ENCODE measurements at places on chromosomes 13 and 19.

- peak; percentile 44 for DNase-seq
Measured at GRCh38 chr13:57739089-57739488, 107.5 kb downstream of the PCDH17 start.

- DNase-seq = no peak
Measured at GRCh38 chr19:50741179-50741933, 18.2 kb downstream of the CLEC11A start.

DNA sequence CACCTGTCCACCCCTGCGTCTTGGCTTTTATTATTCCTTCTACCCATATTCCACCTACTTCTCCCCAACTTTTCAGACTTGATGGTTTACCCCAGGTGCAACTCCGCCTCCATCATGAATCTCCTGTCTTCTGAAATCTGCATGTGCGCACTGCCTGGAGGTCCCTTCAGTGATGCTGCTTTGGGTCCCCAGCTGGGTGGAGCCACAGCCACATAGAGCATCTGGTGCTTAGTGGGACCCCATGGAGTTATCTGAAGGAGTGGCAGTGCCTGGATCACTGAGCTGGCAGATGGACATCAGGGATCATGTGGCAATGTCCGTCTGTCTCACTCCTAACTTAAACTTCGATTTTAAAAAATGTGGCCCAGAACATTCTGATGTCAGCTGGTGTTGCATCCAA is 13.5 kb downstream of the ZNF536 start:
- no peak for DNase-seq

DNA sequence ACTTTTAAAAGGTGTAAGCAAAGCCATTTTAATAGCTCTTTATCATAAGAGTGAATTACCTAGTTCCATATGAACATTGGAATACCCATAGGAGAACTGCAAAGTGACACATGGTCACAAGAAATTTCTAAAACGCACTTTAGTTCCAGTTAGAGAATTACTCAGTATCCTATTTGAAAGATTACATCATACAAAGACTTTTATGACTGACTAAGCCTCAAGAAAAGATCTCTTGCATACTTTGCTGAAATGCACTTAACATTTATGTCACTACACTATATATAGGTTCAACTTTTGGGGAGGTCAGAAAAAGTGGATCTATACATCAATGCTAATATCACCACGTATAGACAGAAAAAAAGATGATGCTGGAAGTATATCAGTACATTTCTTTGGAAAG is 7.1 kb downstream of the PCDH9 start:
- no peak for DNase-seq

DNA sequence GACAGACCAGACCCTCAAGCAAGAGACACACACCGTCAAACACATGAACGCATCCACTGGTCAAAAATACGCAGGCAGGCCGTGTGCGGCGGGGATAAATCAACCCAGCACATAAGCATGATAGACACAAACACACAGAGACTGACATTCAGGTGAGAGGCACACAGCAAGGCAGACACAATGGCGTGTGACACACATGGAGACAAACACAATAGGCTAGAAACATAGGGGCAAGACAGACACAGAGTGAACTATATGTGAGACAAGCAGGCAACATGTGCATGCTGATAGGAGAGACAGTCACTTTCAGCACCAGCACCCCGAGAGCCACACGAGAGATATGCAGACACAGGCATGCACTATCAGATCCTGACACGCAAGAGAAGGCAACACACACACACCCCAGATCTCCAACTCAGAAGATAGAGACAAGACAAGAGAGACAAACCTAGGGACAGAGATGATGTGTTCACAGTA is 6.9 kb upstream of the JUNB start:
- no peak for DNase-seq

- no peak for DNase-seq
Measured at GRCh38 chr19:1248139-1248785, at the start of gene MIDN. TSS of gene MIDN (plus strand) at chr19:1248583. CDS start at chr19:1250297, 1,714 bp downstream.

DNA sequence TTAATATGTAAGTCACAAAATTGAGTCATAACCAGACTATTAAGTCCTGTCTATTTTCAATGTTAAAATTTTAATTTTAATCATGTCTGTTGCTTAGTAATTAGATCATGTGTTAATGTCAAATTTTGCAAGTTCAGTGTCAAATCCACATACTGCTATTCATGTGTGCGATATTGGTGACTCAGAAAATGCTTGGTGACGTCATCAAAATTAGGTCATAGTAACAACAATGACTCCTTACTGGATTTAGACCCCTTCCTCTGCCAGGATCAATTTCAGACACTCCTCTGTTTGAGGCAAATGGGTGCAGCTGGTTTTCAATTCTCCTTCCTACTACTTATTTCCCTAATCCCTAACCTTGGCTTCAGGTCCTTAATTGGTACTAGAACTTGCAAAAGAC is 1394.3 kb upstream of the SLC10A2 start:
- DNase-seq = no peak

DNA sequence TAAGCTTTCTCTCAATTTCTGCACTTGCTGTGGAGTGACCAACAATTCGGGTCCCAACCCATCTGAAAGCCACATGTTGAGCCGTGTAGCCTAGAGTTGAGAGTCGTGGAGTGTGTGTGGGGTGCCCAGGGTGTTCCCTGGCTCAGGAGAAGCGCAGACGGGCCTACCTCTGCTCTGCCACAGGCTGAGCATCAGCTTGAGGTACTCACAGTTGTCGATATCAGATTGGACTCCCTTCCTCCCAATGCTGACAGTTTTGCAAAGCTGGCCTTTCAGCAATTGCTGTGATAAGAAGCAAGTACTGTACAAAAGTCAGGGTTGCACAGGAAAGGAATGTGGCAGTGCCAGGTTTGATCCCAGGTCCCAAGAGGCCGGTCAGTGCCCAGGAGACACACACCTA is 133.4 kb upstream of the SPACA7 start:
- no peak for DNase-seq

GRCh38 chr13:28014301-28014700 is 25.8 kb upstream of the URAD start:
- no peak for DNase-seq

- DNase-seq = no peak
Measured at GRCh38 chr19:2475018-2475701, 767 bp upstream of the GADD45B start.

DNA sequence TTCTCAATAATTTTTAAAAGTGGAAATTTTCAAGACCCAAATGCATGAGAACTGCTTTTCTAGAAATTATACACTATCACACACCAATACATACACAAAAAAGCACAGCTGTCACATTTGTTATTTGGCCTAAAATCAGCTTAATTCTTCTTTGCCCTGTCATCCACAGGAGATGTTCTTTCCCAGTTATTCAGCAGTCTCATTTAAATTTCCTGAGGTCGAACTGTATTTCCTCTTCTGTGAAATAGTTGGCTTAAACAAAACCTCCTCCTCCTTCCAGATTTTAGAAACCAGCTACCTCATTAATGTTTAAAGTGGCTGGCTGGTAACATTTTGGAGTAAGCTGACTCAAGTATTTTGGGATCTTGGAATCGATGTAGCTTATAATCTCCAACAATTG is 39.1 kb downstream of the SMAD9 start:
- no peak for DNase-seq

- DNase-seq = no peak
Measured at GRCh38 chr13:32125221-32125689, 93.7 kb downstream of the FRY start.

- DNase-seq = no peak
Measured at GRCh38 chr13:47553329-47553977, 447.6 kb downstream of the SUCLA2 start.

- no peak for DNase-seq
Measured at GRCh38 chr13:31367410-31367809, 167.6 kb downstream of the B3GLCT start.

GRCh38 chr13:50731400-50731799 is 112.1 kb downstream of the DLEU7 start:
- no peak for DNase-seq

- DNase-seq = no peak
Measured at GRCh38 chr19:48511800-48512503, at the start of gene LMTK3. TSS of gene LMTK3 (minus strand) at chr19:48511835. CDS start at chr19:48511576, 259 bp downstream.

Measured in NCI-H1092 (cell line).